Stimulated activated CD8-positive, alpha-beta memory T cell treated with anti-CD3 and anti-CD28 coated beads, Interleukin-2, amount 100 ng/mL, for 1 hour (primary cell): ENCODE measurements at places on chromosomes 11 and 22.
A peak's percentile ranks its signal among the peaks of the same experiment; 100 is the strongest.

- no peak for DNase-seq
Observed at GRCh38 chr11:801097-801780, 3.2 kb upstream of the SLC25A22 start.

- no peak for DNase-seq
Observed at GRCh38 chr11:85758026-85758425, 52.9 kb downstream of the SYTL2 start.

DNA sequence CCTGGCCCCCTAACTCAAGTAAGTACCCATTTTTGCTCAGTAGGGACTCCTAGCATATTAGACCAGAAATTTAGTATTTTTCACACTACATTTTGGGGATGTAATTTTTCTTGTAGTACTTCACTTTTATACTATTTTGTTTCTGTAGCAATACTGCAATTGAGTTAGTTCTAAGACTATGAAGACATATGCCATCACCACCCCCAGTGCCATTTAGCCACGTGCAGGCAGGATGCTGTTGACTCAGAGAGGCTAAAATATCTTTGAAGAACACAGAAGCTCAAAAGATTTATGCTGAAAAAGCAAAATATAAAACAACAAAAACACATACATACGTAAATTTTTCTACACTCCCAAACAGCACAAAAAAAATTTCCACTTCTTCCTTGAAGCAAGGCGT lies 29.1 kb upstream of the DLAT start:
- DNase-seq: no peak

DNA sequence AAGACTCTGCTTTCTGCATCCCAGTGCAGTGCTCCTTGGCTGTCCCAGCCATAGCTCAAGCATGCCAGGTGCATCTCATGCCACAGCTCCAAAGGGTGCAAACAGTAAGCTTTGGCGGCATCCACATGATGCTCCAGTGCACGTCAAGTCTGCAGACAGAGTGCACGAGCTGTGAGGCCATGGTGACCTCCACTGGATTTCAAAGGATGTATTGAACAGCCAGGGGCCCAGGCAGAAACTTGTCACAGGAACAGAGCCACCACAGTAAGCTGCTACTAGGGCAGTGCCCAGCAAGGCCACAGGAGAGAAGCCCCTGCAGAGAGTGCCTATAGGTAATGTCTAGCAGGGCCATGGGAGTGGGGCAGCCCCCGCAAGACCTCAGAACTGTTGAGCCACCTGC lies 206.8 kb upstream of the DDI1 start:
- no peak for DNase-seq

GRCh38 chr11:116294630-116295029 lies 478.2 kb downstream of the BUD13 start:
- no peak for DNase-seq

DNA sequence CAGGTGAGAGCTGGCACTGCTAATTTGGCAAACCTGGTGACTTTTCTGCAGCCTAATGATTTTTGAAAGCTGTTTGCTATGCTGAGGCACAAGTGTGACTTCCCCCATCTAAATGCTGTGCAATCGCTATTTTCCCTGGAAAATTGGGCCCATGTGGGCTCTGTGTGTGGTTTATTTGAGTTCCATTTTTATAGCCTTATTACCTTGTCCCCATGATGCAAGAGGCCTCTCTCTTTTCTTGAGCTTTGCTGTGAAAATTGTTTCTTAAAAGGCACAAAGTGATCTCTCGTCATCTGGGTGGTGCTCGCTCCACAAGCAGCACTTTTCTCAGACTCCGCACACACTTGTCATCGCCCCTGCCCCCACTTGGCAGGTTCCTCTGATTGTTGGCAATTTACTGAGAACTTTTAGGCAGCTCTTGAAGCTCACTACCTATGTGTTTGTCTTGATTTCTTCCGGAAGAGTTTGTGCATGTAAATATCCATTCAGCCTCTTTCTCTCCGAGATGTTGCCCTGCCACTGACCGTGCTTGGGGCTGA lies 24.9 kb downstream of the BMAL1 start:
- no peak for DNase-seq

GRCh38 chr11:116579857-116580727 lies 192.7 kb downstream of the BUD13 start:
- no peak for DNase-seq

GRCh38 chr11:45093761-45094455 lies 52.5 kb upstream of the PRDM11 start:
- DNase-seq: no peak

- DNase-seq: peak; percentile 69
Observed at GRCh38 chr22:26428515-26429457, at the start of gene ASPHD2. Gene ASPHD2 (plus strand): TSS chr22:26429260. CDS start chr22:26433616, 4,356 bp downstream.

DNA sequence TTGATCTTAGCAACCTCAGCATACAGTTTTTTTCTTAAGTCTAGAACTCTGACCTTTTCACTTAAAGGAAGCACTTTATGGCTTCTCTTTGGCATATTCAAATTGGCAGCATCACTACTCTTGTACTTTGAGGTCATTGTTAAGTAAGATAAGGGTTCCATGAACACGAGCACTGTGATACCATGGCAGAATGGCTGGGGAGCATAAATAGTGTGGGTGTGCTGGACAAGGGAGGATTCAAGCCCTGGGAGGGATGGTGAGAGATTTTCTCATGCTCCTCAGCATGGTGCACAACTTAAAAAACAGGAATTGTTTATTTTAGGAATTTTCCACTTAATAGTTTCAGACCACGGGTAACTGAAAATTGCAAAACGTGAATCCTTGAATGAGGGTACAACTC lies 111.4 kb downstream of the ATXN10 start:
- DNase-seq: no peak

DNA sequence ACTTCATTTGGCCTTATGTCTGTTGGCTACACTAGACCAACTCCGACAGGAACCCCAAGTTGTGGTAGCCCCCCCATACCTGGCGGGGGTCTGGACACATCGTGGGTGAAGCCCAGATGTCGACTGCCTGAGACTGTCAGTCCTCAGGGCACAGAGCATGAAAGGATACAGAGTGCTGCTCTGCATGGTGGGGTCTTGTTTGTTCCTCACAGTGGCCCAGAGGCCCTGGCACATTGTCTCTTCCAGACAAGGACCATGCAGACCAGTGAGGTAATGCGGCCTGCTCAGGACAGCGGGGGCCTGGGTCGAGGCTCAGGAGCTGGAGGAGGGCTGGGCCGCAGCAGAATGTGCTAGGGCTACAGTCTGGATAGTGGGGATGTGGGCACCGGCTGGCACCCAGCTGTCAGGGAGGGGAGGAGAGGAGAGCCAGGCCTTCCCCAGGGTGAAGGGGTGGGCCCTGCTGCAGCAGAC lies 14.6 kb downstream of the CAPN5 start:
- DNase-seq: no peak

DNA sequence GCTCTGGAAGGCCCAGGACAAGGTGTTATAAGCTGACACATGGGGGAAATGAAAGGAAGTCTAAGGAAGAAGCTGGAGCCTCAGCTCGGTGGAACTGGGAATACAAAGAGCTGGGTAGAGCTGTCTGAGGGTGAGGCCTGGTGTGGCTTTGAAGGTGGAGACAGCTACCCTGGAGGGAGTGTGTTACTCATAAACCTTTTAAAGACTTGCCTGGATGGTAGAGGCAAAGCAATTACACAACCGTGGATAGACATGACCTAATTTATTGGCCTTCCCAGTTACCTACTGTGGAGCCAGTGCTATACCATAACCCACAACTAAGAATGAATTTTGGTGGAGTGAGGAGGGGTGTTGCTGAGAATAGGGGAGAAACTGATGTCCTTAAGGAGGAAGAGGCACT lies 22.6 kb downstream of the EXPH5 start:
- DNase-seq: no peak

- no peak for DNase-seq
Observed at GRCh38 chr22:23055449-23056179, 14.7 kb upstream of the GNAZ start.

DNA sequence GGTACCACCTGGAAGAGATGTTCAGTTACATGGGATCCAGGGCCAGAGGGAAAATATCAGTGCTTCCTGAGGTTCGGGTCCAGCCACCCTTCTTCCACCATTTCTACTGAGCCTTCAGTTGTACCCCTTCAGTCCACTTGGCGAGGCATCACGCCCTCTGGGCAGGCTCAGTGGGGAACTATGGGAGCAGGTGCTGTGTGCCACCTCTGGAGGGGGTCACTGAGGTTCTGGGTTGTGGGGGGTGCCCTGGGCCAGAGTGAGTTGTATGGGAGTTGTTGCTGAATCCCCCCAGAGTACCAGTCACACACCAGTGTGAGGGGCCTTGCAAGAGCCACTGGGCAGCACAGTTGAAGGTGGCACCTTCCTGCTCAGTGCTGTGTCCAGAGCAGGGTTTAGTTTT lies 2.7 kb upstream of the SREBF2 start:
- DNase-seq: no peak

DNA sequence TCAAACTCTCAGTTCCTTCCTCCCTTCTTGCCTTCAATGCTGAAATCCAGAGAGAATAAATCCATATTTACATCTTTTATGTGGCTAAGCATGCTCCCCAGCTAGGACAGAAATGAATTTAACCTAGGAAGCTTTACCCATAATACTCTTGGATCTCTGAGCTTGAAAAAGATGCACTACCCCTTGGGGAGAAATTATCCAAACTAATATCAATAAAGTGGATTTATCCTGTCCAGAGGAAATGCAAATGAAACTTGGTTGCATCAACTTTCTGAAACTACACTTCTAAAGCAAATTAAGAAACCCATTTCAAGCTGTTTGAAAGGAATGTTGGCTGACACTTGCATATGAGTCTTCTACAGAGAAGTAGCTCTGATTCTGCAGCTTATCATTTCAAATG lies 347.9 kb downstream of the TTC28 start:
- DNase-seq: no peak

DNA sequence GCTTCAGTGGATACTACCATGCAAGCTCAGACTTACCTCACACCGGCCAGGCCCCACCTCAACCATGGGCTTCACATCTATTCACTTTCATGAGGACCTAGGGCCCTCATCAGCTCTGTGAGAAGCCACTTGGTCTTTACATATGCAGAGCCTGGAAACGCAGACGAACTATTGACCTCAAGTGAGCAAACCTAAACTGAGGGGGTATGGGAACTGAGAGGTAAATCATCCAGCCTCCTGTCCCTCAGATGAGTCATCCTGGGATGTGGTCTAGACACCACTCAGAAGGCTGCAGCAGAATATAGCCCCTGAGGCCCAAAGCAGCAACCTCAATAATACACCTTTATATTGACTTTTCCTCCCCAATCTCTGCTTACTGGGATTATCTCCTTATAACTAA lies 578.0 kb downstream of the INSC start:
- DNase-seq: no peak

- no peak for DNase-seq
Observed at GRCh38 chr11:71470946-71471345, 17.9 kb downstream of the NADSYN1 start.

DNA sequence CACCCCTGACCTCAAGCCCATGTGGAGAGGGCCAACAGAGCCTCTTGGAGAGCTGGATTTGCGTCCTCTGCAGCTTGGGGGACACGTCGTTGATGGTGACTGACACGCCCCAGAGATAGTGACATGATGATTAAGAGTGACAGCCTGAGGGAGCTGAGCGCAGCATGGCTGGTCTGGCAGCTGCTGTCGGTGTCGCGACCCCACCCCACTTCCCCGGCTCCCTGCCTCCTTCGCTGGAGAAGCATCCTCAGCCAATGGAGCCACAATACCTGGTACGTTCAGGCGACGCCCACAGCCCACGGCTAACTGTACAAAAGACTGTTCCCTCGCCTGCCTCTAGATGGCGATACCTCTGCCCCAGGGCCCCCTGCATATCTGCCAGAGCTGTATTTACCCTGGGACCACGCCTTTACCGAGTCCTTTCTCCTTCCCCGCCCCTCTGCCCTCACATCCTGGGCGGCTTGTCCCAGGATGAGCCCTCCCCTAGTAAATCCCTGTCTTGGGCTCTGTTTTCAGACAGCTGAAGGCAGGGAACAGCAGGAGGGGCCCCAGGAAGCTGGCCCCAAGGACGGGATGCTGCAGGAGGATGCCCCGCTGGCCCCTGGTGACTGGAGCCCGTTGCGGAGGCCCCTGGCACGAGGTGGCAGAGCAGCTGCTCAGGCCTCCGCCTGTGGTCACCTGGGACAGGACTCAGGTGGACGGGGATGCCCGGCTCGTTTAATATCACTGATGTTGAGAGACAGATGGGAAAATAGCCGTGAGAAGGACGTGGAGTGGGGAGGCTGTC lies 90.6 kb downstream of the RPS6KA4 start:
- peak; percentile 31 for DNase-seq

DNA sequence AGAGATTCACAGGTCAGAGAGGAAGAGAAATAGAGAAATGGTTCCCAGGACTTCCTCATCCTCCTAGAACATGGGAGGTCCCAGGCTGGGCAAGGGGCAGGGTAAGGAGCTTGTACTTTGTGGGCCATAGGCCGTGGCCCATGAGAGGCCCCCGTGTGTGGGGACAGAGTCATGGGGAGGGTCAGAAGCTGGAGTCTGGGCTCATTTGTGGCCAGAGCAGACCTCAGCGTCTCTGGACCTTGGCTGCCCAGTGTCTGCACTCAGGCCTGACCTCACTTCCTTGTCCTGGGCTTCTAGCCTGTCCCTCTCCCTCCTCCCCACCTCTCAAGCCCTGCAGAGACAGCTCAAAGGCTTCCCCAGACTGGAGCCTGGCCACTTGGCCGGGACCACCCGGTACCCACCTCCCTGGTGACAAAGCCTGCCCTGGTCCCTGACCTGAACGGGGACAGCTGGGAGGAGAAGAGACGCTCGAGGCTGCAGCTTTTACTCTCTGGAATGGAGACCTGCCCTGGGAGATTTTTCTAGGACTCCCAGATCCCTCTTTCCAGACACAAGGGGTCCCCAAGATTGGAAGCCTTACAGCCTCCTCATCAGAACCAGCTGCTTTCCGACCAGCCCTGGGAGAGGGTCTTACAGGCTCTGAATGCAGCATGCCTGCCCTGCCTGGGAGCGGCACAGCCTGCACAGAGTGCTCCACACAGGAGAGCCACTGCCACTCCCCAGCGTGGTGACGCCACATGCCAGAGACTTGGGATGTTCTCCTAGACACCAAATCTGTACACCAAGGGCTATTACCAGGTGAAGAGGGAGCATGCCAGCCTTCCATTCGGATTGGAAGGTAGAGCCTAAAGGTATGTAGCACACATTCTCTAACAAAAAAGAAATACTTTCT lies 569.0 kb upstream of the B3GAT1 start:
- no peak for DNase-seq

DNA sequence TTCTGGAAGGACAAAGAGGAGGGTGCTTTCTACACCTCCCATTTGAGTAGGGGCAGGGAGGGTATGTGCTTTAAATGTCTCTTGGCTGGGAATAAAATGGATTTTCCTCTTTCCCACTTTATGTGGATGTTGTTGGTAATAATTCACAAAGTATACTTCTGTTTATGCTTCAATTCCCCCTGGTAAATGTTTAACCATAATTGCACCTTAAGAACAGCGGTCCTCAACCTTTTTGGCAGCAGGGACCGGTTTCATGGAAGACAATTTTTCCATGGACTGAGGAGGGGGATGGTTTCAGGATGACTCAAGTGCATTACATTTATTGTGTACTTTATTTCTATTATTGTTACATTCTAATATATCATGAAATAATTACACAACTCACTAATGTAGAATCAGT lies 4.0 kb upstream of the TP53AIP1 start:
- no peak for DNase-seq
